ENCODE measurements at places on chromosomes 6 and 20.

DNA sequence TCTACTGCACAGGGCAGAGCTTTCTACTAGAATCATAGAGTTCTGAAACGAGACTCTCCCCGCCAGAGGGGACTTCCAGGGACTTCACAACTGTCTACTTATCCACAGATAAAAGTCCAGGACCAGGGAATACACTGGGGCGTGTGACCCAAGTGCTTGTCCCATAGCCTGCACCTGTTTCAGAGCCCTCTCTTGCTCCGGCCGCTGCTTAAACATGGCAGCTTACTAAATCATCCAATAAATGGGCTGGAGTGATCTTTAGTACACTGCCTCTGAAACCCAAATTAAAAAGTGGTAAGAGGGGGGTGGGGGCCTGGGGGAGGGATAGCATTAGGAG lies 8.9 kb upstream of the RAB44 start:
- no peak for DNase-seq

- no peak for DNase-seq
Observed at GRCh38 chr20:21808863-21809664, 103.6 kb downstream of the PAX1 start.

DNA sequence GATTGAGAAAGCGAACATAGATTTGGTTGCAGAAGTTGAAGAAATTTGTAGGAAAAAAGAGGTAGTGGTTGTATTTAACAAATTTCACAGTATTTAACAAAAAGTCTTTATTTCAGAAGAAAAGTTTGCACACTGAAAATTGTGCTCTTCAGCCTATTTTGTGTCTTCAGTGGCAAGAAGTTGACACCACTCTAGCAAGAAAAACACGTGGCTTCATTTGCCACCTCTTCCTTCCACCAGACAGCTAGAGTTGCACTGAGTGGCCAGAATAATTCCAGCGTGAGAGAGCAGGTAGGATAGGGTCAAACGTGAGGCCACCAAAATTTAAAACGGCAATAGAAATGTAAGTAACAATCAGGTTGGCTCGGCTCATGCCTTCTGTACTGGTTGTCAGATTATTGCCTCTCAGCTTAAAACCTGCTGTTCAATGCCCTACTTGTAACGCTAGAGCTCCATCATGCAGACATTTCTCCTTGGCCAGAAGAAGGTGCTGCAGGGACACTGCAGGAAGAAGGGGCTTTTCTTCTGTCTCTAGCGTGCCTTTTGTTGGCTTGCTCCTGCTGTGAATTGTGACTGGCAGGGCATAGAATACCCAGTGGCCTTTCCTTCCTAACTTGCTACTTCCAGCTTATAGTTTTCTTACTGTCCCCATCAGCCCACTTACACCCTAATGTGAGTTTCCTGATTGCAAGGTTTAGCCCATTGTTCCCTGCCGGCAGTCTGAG lies 12.1 kb downstream of the TRAPPC3L start:
- DNase-seq, result no peak

- DNase-seq, result no peak
Observed at GRCh38 chr20:14491436-14491835, 154.0 kb upstream of the FLRT3 start.

- peak; percentile 51 for DNase-seq
Observed at GRCh38 chr6:129766959-129767728, 57.2 kb upstream of the ARHGAP18 start.

- peak; percentile 29 for DNase-seq
Observed at GRCh38 chr6:126170978-126171382, 168.9 kb upstream of the CENPW start.

DNA sequence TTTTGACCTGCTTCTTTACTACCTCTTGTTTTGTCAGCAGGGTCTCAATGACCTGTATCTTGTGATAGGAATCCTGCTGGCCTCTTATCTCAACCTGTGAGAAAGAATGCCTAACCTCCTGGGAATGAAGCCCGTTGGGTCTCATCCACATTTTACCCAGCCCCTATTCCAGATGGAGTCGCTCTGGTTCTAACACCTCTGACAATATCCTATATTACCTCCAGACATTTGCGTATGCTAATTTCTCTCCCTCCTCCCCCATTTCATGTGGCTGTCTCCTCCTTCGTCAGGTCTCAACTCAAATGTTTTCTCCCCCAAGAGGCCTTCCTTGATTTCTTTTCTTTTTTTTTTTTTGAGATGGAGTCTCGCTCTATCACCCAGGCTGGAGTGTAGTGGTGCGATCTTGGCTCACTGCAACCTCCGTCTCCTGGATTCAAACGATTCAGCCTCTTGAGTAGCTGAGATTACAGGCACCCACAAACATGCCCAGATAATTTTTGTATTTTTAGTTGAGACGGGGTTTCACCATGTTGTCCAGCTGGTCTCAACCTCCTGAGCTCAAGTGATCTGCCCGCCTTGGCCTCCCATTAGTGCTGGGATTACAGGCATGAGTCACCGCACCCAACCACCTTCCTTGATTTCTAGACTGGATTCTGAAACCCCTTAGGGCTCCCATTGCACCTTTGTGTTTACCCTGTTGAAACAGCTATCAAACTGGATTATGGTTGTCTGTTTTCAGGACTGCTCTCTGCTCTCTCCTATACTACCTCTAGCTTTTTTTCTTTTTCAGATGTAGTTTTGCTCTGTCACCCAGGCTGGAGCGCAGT lies 49.5 kb upstream of the B4GALT5 start:
- no peak for DNase-seq

GRCh38 chr6:149864578-149865535 lies 698 bp upstream of the LRP11 start:
- DNase-seq, result peak; percentile 71

DNA sequence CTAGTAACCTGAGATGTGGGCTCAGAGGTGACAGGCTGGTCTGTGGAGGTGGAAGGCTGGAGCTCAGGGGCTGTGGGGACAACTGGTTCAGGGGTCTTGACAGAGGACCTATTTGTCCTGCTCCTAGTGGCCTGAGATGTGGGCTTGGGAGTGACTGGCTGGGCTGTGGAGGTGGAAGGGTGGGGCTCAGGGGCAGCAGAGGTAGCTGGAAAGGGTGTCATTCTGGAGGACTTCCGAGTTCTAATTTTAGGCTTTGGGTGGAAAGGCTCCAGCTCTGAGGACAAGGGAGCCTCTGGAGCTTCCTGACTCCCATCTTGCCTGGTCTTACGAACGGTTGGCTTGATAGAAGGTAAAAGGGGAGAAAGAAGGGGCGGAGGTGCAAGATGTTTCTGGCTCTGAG lies 11.5 kb downstream of the MDC1 start:
- DNase-seq, result no peak

DNA sequence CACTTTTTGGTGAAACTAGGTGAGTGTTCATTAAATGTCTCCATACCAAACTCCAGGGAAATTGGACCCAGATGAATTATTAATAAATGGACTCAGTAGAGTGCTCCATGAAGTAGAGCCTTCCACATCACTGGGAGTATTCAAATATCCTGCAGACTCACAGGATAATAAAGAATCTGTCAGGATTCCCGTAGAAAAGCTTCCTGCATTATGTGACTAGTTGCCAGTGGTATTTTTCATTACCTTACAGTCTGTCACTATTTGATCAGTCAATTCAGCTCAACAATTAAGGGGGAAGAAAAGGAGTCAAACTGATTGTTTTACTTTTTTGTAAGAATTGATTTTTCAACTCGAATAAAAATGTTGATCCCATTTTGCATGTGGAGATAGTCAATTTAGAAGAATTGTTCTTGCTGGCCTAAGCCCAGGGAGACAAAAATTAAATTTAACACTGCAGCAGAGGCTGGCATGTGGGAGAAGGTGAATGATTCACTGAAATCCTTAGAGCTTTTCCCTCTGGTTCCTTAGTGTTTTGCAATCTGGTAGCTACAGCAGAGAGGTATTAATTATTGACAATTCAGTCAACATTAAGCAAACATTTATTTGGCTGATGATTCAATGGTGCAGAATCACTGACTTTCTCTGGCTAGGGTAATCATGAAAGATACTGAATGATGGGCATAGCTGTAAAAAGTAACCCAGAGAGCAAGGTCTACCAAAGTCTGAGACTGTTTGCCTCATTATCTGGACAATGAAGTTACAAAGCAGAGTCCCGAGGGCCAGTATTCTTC lies 442.4 kb downstream of the CD83 start:
- peak; percentile 25 for DNase-seq

All from AG10803 (cell line).